ENCODE measurements at places on chromosomes 1 and 21. TPM values are rescaled to one million over a fixed set of nuclear protein-coding genes. Genes with fewer than 3 reads are reported as not detected.
A peak's percentile ranks its signal among the peaks of the same experiment; 100 is the strongest.

DNA sequence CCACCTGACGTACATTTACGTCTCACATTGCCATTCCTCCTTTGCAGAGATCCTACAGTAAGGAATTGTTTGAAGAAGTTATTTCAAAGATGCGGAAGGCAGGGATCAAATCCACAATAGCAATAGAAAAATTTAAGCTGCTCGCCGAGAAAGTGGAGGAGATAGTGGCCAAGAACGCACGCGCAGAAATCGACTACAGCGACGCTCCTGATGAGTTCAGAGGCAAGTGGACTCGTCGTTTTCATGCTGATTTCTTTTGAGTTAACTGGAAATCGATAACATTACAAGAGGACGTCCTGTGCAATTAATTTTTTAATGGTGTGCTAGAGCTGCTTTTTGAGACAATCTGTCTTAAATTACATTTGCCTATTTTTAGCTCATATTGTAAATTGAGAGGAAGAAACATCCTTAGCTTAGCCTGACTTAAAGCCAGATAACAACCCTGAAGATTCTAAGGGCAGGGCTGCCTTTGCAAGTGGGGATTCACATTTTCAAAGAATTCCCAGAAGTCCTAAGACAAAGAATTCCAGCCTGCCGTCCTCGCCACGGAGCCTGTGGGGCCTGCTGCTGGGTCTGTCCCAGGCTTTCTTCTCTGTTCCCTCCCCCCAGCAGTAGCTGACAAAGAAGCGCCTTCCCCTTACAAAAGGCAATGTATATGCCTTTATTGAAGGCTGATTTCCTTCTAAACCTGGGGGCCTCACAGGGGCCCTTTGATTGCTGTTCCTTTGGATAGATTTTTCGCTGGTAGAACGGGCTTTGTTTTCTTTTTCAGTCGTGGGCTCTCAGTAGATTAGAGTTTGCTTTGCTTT lies 31.6 kb upstream of the KIF1B start:
- DNase-seq = peak; percentile 68

DNA sequence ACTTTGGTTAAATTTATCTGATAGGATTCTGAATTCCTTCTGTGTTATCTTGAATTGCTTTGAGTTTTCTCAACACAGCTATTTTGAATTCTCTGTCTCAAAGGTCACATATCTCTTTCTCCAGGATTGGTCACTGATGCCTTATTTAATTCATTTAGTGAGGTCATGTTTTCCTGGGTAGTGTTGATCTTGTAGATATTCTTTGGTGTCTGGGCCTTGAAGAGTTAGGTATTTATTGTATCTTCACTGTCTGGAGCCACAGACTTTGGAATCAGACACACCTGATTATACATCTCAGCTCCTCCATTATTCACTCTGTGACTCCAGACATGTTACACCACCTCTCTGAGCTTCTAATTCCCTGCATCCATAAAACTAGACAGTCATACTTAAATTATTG lies 34.2 kb upstream of the ETS2 start:
- no peak for DNase-seq

DNA sequence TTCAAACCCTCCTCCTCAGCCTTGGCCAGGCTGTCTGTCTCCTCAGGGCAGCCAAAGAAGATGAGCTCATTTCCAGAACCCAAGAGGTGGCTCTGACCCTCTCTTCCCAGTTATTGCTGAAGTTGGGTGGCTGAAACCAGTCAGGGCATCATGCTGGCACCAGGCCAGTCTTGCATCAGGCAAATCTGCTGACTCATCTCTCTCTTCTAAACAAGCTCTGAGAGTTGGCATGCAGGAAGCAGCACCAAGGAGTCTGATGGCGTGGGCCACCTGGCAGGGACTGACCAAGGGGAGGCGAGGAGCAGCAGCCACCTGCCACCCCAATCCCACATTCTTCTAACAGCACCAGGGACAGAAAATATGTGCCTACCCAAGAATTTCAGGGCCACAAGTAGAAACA lies 104.8 kb upstream of the ATP1A1 start:
- no peak for DNase-seq

DNA sequence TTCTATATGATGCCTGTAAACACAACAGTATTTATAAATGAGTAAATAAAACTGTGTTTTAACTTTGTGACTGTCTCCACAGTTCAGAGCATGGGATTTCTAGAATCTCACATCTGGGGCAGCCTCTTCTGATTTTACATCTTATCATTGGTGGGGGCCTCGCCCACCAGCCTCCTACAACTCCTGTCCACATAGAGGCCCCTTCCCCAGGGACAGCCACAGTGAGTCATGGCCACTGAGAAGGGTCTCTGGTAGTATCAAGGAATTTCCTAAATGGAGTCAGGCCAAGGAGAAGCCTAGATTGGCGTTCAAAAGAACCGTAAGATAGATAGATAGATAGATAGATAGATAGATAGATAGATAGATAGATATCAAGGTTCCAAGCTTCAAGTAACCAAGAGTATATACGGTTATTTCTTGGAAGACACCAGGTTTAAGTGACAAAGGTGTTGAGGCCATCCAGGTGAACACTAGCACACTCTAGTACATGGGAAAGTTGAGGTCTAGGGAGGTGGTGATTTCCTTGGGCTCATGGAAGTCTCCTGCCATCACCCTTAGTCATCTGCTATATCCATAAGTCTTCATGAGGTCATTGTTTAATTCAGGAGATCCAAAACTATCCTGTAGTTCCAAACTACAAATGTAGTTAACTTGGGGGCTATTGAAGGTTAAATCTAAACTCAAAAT lies 121.6 kb downstream of the SYT2 start:
- no peak for DNase-seq

- no peak for DNase-seq
Measured at GRCh38 chr1:54851406-54851805, 35.6 kb downstream of the DHCR24 start.

The PGLYRP4 gene
- polyA plus RNA-seq = not detected

The PADI3 gene
- polyA plus RNA-seq = not detected

The TNFRSF14 gene
- polyA plus RNA-seq = 12.1 TPM

Data from brain (organoid and tissue), 16 donors.